OCI-LY7 (cell line): ENCODE measurements at places on chromosomes 5 and 9. TPM values are rescaled to one million over a fixed set of nuclear protein-coding genes. Genes with fewer than 3 reads are reported as not detected.

DNA sequence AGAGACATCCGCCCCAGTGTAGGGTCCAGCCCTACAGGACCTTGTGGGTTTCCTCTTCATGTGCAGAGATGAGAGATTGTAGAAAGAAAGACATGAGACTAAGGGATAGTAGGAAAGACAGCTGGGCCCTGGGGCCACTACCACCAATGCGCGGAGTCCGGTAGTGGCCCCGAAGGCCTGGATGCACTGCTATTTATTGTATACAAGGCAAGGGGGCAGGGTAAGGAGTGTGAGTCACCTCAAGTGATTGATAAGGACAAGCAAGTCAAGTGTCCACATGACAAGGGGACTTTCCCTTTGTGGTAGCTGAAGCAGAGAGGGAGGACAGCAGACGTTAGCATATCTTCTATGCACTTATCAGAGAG is 6.2 kb upstream of the TMEM141 start:
- DNase-seq: no peak

DNA sequence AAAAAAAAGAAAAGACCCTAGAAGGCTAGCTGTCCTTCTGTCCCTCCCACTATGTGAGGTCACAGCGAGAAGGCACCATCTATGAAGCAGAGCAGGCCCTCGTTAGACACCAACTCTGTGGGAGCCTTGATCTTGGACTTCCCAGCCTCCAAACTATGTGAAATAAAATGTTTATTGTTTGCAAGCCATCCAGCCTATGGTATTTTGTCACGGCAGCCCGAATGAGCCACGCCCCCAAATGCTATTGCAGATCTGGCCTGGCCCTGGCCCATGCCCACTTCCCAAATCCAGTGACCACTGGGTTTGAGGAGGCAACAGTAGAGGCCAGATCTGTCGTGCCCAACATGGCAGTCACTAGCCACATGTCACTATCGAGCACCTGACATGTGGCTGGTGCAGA is 10.8 kb downstream of the STK10 start:
- DNase-seq: no peak

Gene PCDHB7
- not detected in 2 replicates for total RNA-seq

GRCh38 chr9:79616013-79616412 is 44.2 kb downstream of the TLE4 start:
- no peak for DNase-seq

DNA sequence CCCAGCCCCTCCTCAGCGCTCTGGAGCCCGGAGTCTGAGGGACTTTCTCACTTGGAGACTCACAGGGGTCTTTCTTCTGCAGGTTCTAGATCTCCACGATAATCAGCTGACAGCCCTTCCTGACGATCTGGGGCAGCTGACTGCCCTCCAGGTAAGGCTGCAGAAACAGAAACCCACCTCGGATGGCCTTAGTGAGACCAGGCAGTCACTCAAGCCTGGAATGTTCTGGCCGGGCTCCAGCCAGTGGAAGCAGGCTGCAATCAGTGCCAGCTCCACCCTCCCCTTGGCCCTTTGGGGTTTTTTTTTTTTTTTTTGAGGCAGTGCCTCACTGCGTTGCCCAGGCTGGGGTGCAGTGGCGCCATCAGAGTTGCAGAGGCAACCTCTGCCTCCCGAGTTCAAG is 7.6 kb downstream of the LRSAM1 start:
- DNase-seq: no peak
